Upper lobe of right lung (tissue), 1 donor: ENCODE measurements at places on chromosomes 5 and 9. TPM values are rescaled to one million over a fixed set of nuclear protein-coding genes. Genes with fewer than 3 reads are reported as not detected.

CD74 gene
- 2,961 TPM for total RNA-seq

GPR150 gene
- 0.49 TPM for total RNA-seq

BRINP1 gene
- 1.5 TPM for total RNA-seq

GZMA gene
- 8.8 TPM for total RNA-seq

CDX1 gene
- total RNA-seq = not detected

TMEM232 gene
- total RNA-seq = 3.6 TPM

MARCOL gene
- not detected for total RNA-seq

DNAJB5 gene
- total RNA-seq = 8.3 TPM

OR1Q1 gene
- not detected for total RNA-seq

WNT8A gene
- not detected for total RNA-seq

MAP3K1 gene
- total RNA-seq = 20.3 TPM

WDR38 gene
- total RNA-seq = not detected
